ENCODE measurements at places on chromosomes 4 and X. TPM values are rescaled to one million over a fixed set of nuclear protein-coding genes. Genes with fewer than 3 reads are reported as not detected.

The ZNF141 gene
- total RNA-seq = 27.0 TPM

- peaks cover 11% of the 10 kb centered on the region for H3K36me3 ChIP-seq
- no peak for DNase-seq
- peak overlapping the region; percentile 59 for H3K27ac ChIP-seq
- peaks cover 12% of the 10 kb centered on the region for H3K27me3 ChIP-seq
- H3K4me1 ChIP-seq = peaks cover 44% of the 10 kb centered on the region
- no peak overlapping the region for H3K4me3 ChIP-seq
Measured at GRCh38 chr4:7045961-7046921, 3.1 kb downstream of the TADA2B start.

DNA sequence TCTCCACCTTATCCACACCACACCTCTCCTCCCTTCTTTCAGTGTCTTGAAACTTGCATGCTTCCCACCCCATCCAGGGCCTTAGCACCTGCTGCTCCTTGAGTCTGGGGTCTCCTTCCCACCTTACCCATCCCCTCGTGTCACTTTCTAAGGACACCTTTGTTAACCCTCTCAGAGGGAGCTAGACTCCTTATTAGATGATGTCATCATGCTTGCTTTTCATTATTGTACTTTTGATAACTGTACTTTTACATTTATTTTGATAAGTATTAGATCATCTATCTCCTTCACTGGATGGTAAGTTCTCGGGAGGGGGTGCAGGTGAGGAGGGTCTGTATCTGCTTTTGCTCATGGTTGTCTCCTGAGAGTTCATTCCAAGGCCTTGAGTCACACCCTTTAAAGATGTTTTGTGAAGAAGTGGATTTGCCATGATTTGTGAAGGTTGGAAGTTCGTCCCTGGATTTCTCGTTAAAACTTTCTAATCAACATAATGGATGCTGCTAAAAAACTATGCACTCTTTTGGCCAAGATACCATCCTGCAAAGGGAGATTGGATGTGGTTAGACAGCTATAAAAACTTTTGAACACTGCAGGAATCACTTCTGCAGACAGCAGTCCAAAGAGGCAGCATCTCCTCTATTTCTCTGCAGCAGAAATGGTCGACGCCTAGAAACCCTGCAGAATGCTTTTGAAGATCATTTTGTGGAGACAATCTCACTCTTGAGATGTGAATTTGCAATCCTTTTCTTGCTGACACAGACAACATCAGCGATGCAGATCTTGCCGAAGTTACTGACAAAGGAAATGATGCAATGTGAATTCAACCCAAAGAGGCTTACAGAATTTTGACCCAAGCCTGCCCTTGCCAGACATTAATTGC is 69.6 kb downstream of the ENPP6 start:
- peak; percentile 61 for DNase-seq
- H3K27ac ChIP-seq = no peak overlapping the region
- H3K36me3 ChIP-seq = no peaks in the 10 kb centered on the region
- no peak overlapping the region for H3K4me3 ChIP-seq
- peaks cover 15% of the 10 kb centered on the region for H3K4me1 ChIP-seq
- no peaks in the 10 kb centered on the region for H3K27me3 ChIP-seq

The VCX gene
- not detected for total RNA-seq

The EBP gene
- 159 TPM for total RNA-seq

DNA sequence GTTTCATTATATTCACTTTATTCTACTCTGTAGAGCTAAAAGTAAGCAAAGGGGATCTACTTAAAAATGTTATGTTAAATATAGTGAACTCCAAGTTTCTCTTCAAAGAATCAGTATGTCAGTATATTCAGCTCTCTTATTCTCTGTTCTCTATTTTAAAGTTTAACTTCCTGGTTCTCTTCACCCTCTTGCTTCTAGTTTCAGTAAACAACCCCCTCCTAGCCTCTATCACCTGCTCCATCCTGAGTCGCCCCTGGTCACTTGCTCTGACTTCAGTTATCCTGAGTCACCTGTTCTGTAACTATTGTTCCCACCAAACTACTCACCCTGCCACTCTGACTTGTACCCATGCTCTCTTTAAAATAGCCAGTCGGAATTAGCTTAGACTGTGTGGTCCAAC is 180.9 kb upstream of the AADAT start:
- no peak for DNase-seq
- no peaks in the 10 kb centered on the region for H3K27me3 ChIP-seq
- no peaks in the 10 kb centered on the region for H3K4me1 ChIP-seq
- no peak overlapping the region for H3K4me3 ChIP-seq

GRCh38 chrX:29870608-29871007 is 344.8 kb upstream of the MAGEB2 start:
- DNase-seq = no peak
- H3K27me3 ChIP-seq = no peaks in the 10 kb centered on the region
- H3K4me3 ChIP-seq = no peak overlapping the region
- no peak overlapping the region for H3K27ac ChIP-seq
- H3K4me1 ChIP-seq = no peaks in the 10 kb centered on the region

DNA sequence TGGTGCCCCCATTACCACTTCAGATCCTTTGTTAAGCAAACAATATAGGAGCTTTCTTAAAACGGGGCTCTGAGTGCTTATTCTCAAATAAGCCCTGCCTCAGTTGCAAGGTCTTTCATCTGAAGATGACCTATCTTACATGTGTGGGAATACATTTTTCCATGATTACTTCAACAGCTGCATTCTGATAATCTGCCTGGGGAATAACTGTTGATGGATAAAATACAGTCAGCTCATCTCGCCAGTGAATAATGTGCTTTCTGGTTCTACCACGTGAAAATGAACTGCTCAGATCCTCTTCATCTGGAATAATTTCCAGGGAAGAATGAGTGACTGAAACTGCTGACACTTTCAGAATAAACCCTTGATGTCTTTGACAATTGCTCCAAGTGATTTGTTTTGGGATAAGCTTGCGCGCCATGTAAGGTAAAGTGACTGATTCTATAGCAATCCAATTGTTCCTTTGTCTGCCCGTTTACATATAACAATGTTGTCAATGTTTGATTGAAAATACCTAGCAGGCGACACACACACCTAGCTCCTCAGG is 161.3 kb downstream of the RTL9 start:
- no peaks in the 10 kb centered on the region for H3K36me3 ChIP-seq
- DNase-seq = no peak
- no peaks in the 10 kb centered on the region for H3K27me3 ChIP-seq

The SH3BP2 gene
- total RNA-seq = 88.5 TPM

- no peaks in the 10 kb centered on the region for H3K27me3 ChIP-seq
- peaks cover 7% of the 10 kb centered on the region for H3K4me1 ChIP-seq
- H3K27ac ChIP-seq = no peak overlapping the region
- peaks cover 40% of the 10 kb centered on the region for H3K36me3 ChIP-seq
- DNase-seq = no peak
Measured at GRCh38 chr4:6875431-6875831, 34.2 kb upstream of the TBC1D14 start.

- no peak overlapping the region for H3K4me3 ChIP-seq
- H3K27ac ChIP-seq = no peak overlapping the region
- peaks cover 20% of the 10 kb centered on the region for H3K27me3 ChIP-seq
- no peak for DNase-seq
- H3K36me3 ChIP-seq = no peaks in the 10 kb centered on the region
Measured at GRCh38 chrX:77450415-77450814, 3.2 kb downstream of the FGF16 start.
